ENCODE measurements at places on chromosomes 2 and 18.

GRCh38 chr2:122512091-122512490, 756.6 kb downstream of the TSN start:
- no peak for DNase-seq

DNA sequence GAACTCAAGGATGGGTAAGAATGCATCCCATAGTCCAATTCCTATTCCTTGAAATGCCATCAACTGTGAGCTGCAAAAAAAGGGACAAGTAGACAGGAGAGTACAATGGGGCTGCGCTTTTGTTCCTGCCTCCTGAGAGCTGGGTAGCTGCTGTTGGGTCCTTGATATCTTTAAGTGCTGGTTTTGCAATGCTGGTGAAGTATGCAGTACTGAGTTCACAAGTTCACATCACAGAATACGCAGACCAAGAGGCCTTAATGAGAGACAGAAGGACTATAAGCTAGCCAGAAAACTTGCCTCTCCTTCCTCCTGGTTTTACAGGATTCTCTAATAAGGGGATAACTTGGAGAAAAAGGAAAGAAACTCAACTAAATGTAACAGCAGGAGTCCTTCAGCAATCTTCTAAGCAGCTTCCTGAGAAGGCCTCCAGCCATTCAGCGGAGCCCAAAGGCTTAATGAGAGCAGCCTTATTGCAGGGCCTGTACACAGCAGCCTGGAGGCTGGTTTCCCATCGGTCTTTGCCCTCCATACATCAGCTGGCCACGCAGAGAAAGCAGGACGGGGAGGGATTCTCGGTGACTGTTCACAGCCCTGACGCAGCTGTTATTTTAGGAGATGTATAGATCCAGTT, 293.1 kb downstream of the CDCA7 start:
- DNase-seq: no peak

- DNase-seq: no peak
Measured at GRCh38 chr2:20633794-20634506, 16.9 kb downstream of the HS1BP3 start.

DNA sequence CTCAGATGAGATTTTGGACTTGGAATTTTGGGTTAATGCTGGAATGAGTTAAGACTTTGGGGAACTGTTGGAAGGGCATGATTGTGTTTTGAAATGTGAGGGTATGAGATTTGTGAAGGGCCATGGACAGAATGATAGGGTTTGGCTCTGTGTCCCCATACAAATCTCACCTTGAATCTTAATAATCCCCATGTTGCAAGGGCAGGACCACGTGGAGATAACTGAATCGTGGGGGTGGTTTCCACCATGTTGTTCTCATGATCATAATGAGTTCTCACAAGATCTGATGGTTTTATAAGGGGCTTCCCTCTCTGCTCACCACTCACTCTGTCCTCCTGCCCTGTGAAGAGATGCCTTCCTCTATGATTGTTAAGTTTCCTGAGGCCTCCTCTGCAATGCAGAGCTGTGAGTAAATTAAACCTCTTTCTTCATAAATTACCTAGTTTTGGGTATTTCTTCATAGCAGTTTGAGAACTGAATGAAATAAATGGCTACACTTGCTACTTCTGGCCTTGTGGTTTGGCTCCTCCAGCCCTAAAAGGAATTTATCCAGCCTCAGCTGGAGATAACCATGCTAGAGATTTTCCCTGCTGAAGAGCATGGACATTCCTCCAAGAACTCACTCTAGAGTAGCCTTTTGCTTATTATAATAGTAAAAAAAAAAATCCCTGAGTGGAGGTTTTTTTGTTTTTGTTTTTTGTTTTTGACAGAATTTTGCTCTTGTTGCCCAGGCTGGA, 144.3 kb upstream of the TFPI start:
- no peak for DNase-seq

DNA sequence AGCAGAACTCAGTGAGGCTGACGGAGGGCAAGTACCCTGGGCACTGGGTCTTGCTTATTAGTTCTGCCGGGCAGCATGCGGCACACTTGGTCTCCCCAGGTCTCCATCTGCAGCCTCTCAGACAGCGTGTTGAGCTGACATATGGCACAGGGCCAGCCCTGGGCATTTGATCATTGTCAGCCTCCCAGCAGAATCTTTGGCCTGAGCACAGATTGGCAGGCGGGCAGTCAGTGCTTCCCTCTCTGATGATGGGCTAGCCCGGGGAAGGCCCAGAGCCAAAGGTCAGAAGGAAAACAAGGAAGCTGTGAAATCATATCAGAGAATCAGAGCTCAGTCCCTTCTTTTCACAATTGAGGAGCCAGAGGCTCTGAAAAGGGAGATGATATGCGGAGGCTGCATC, 150.1 kb upstream of the LRRTM1 start:
- DNase-seq: no peak

DNA sequence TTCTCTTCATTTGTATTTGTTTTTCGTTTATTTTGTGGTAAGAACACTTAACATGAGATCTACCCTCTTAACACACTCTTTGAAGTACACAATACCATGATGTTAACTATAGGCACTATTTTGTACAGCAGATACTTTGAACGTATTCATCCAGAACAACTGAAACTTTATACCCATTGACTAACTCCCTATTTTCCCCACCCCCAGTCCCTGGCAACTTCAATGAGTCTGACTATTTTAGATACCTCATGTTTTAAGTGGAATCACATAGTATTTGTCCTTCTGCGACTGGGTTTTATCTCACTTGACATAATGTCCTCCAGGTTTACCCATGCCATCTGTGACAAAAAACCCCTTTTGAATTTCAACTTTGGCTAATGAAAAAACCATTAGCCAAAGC, 356.3 kb upstream of the CDH20 start:
- DNase-seq: no peak

GRCh38 chr2:214311931-214312749, 98.7 kb upstream of the VWC2L start:
- DNase-seq: no peak

- DNase-seq: no peak
Measured at GRCh38 chr18:32173654-32174053, 16.2 kb upstream of the MEP1B start.

DNA sequence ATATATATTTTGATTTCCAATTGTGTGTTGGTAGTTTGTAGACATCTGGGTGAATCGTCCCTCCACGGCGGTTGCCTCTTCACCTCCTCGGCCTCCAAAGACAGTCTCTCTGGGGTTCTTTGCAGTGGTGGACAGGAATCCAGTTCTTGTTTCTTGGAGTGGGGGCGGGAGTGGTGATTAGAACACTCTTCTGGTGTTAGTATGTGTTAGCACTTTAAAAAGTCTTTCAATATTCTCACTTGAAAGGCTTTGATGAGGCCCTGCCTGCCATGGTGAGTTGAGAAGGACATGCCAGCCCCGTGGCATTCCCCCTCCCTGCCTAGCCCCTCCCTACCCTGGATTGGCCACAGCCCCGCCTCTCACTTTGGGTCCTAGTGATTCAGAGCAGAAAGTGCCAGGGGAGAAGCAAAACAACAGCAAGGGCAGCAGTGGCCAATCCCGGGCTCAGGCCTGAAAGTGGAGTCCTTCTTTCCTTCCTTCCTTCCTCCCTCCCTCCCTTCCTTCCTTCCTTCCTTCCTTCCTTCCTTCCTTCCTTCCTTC, 316.8 kb upstream of the HS6ST1 start:
- DNase-seq: no peak

- DNase-seq: no peak
Measured at GRCh38 chr2:219464286-219465032, 29.8 kb downstream of the SPEG start.

DNA sequence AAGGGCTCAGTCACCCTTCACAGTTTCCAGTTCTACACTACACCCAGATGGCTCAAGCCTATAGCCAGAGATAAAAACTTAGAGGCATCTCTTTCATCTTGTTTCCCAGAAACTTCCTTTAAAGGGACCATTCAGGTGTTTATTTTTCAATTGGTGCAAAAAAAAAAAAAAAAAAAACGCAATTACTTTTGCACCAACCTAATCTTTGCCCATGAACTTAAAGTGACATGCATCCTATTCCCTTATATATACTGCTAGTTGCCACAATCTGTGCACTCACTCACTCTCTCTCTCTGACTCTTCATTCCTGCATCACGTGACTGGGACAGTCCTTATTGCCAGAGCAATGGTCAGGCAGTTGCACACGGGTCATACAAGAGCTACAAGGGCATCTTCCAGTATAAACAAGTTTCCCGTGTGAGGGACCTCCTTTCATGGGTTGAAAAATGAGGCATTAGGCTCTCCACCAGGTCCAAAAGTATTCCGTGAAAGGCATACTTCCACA, 789.4 kb downstream of the EPHA4 start:
- DNase-seq: no peak

GRCh38 chr18:45249246-45249661, 366.0 kb upstream of the SLC14A2 start:
- DNase-seq: no peak

GRCh38 chr2:119435081-119435952, 3.7 kb downstream of the TMEM37 start:
- no peak for DNase-seq

DNA sequence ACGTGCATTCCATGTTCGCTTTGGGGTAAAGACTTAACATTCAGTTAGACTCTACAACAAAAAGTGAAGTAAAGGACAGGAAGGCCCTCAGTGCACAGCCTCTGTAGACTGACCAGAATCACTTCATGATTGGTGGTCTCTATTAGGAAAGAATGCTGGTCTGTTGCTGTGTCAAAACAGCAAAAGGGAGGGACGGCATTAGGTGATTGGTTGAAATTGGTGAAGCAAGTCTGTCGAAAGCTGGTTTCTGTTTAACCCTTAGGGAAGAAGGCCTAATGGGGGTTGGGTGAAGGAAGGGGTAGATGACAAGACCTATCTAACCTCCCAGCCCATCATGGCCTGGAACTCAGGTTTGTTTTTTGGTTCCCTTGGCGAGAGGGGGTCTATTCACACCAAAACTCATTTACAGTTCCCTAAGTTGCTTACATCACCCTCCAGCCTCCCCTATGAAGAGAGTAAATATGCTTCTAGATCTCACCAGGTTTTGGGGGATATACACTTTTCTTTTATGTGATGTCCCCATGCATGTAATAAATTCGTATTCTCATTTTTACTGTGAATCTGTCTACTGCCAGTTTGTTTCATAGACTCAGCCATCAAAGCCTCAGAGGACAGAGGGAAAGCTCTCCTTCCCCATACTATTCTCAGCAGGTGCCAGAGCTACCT, 65.6 kb downstream of the TMEM17 start:
- DNase-seq: no peak

- DNase-seq: no peak
Measured at GRCh38 chr2:239979243-239980023, 45.7 kb downstream of the NDUFA10 start.

DNA sequence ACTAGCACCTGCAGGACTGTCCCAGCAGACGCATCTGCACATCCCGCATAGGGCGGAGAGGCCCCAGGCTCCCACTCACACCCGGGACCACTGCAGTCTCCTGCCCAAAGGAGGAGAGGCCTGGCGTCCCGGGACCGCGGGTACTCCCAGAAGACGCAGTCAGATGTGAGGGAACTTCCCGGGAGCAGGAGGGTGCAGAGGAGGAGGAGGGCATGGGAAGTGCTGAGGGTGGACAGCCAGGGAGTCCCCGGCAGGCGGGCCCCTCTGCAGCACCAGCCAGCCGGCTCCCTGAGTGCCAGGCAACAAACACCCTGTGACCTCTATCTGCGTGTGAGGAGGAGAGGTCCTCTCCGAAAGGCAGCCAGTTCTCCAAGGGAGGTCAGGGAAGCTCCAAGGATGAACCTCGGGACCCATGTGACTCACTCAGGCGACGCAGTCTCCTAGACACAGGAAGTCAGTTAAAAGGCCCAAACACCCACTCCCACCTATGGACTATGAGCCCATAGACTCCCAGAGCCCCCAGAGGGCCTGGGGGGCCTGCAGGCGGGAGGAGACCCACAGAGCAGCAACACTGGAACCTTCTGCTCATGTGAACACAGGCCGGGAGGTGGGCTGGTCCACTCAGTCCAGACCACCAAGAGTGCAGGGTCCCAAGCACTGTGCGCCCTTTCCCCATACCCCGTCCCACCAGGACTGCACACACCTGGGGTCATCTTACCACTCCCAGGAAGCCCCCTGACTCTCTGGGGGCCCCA, 4.2 kb downstream of the PXDN start:
- no peak for DNase-seq

DNA sequence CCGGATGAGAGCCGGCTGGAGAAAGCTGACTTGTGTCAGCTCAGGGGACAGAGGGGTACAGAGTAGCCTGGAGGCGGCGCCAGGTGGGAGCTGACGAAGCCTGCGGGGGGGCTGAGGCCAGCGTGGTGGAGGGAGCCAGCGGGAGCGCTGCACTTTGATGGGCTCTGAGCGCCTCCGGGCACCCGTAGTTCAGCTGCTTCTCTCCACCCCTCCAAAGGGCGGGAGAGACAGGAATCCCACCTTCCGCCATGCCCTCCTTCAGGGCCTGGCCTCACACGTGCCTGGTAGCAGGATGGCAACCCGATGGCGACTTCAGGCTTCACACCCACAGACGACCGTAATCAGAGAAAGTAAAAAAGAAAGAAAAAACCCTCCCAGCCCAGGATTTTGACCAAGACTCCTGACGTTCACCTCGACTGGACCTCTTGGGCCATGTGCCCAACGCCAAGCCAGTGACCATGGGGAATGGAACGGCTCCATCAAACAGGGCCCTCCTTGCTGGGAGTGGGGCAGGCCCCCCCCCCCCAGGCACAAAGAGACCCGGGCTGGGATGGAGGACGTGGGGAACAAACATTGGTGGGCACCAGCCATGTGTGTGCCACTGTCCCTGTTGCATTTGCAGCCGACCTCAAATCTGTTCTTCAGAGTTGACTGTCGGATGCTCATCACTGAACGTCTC, 60.7 kb upstream of the ASAP2 start:
- no peak for DNase-seq

DNA sequence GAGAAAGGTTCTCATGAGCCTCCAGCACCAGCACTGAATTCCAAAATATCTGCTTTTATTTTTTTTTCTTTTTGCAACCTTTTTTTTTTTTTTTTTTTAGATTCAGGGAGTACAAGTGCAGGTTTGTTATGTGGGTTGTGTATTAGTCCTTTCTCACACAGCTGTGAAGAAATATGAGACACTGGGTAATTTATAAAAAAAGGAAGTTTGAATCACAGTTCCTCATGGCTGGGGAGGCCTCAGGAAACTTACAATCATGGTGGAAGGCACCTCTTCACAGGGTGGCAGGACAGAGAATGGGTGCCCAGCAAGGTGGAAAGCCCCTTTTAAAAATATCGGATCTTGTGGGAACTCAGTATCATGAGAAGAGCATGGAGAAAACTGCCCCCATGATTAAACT, 7.9 kb upstream of the TMX3 start:
- DNase-seq: no peak

GRCh38 chr18:45551142-45551815, 64.0 kb upstream of the SLC14A2 start:
- no peak for DNase-seq

- no peak for DNase-seq
Measured at GRCh38 chr18:38358805-38359657, 793.4 kb upstream of the CELF4 start.
